Osteoblast (primary cell): ENCODE measurements at places on chromosomes 7 and 10. TPM values are rescaled to one million over a fixed set of nuclear protein-coding genes. Genes with fewer than 3 reads are reported as not detected.

Gene PTPRZ1
- total RNA-seq: under 0.01 TPM in 1 of 2 replicates, not detected in the other

Gene PITX3
- total RNA-seq: under 0.01 TPM in 1 of 2 replicates, not detected in the other

Gene ASAH2B
- total RNA-seq: 3.3 and 3.5 TPM in 2 replicates

- DNase-seq: no peak
Measured at GRCh38 chr7:100566018-100566531, 7.6 kb downstream of the SAP25 start.

GRCh38 chr7:4631380-4632179 is 50.5 kb upstream of the FOXK1 start:
- peak; percentile 95 for DNase-seq

GRCh38 chr10:124013916-124014315 is 79.5 kb downstream of the CHST15 start:
- DNase-seq: no peak

DNA sequence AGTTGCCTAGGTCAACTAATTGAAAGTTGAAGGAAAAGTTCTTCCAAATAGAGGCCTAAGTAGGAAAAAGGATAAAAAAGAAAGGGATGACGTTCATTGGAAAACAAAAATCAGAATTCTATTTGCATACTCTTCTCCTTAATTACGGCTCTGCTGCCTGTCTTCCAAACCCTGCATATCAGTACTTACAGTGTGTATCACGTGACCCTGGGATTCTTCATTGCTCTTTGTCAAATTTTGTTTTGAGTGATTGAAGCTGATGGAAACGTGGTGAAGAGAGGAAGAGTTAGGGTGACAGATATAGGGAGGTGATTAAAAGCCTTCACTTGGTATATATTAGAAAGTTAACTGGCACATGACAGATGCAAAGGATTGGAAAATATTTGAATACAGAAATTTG is 97.9 kb downstream of the ZNF92 start:
- DNase-seq: no peak
